ENCODE measurements at places on chromosomes 1 and 21. TPM values are rescaled to one million over a fixed set of nuclear protein-coding genes. Genes with fewer than 3 reads are reported as not detected.

Gene C8A
- 0.10 TPM for total RNA-seq

Gene ATAD3C
- 0.61 TPM for total RNA-seq

Gene CYP4B1
- 0.30 TPM for total RNA-seq

DNA sequence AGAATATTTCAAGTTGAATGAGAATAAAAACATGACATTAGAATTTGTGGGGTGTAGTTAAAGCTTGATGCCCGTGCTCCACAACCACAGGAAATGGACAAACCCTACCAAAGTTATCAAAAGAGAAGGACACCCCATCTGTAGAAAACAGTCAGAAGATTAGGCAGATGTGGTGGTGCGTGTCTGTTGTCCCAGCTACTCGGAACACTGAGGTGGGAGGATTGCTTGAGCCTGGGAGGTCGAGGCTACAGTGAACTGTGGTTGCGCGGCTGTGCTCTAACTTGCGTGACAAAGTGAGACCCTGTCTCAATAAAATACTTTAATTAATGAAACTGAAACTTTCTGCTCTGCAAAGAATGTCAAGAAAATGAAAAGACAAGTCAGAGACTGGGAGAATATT, 1.5 kb upstream of the SPATC1L start:
- no peak overlapping the region for H3K27ac ChIP-seq
- DNase-seq, result no peak
- peaks cover 14% of the 10 kb centered on the region for H3K4me1 ChIP-seq
- no peaks in the 10 kb centered on the region for H3K27me3 ChIP-seq

DNA sequence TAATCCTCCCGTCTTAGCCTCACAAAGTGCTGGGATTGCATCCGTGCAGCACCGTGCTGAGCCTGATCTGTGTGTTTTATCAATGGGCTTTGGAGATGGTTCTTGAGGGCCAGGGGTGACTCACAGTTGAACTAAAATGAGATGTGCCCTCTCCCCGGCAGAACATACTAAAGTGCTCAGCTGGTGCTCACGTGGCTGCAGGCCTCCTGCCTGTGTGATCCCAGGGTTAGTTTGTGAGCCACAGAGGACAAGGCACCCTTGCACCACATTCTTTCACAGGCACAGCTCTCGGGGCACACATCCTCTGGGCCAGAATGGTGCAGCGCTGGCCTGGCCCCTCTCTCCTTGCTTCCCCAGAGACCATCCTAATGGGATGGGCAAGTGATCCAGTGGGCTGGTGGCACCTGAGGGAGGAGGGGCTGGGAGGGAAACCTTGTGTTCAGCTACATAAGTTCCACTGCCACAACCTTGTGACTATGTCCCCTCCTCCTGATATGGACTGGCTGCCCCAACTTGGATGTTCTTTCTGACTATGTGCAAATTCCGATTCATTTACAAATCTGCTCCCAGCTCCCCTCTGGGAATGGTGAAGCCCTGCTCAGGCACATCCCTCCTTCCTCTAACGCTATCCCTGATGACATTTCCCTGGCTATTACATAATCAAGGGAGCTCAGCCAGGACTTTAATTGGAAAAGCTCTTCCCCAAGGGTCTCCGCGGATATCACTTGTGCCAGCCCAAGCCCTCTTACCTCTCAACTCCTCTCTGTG, 197.0 kb upstream of the EDN2 start:
- no peak overlapping the region for H3K27ac ChIP-seq
- DNase-seq, result no peak
- no peak overlapping the region for H3K4me3 ChIP-seq
- peaks cover 31% of the 10 kb centered on the region for H3K4me1 ChIP-seq
- H3K36me3 ChIP-seq, result no peaks in the 10 kb centered on the region

DNA sequence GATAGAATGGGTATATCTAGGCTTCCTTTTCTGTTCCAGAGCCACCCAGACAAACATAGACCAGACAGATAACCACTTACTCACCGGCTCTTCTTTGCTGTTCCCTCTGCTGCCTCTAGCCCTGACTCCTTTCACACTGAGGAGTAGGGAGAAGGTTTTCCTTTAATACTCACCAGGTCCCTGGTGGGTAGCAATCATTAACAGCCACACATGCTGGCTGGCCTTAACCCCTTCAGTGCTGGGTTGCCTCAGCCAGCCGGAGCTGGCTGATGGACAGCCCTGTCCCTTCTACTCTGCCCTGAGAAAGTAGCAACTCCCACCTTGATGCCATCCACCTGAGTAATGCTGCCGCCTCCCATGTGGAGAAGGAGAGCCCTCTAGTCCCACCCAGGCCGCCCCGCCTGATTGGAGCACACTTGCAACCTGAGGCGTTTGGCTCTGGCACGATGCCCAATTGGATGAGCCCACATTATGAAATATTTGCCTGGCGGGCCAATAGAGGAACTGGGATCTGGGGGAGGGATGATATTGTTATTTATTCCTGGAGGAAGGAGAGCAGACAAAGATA, 71.6 kb downstream of the PLEKHA6 start:
- peaks cover 21% of the 10 kb centered on the region for H3K4me1 ChIP-seq
- DNase-seq, result peak; percentile 87
- no peaks in the 10 kb centered on the region for H3K36me3 ChIP-seq
- H3K4me3 ChIP-seq, result peak overlapping the region; percentile 30

DNA sequence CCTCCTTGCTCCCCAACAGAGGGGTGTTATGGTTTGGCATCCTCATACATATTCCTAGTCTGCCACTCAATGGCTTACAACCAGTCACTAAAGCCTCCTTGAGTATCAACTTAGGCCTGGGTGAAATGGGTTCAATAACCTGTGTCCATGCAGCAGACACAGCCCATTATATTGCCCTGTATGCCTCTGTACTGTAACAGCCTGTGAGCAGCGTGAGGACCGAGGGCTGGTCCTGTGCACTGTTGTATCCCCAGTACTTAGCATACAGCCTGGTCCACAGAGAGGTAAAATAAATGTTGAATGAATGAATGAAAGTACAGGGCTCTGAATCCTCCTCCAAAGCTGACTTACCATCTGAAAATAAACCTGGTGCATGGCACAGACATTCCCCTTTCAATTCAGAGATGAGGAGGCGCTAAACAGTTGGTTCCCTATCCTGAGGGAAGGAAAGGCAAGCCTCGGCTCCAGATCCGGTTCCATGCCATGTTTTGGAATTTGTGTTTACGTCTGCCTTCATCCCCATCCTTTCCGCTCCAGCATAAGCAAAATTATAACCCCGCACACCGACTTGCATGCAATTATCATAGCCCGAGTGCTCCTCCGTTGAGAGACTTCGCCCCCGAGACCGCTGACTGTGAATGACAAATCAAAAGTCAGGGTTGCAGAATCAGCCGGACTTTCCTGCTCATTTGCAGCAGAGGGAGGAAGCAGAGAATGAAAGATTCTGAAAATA, 45.0 kb upstream of the DNAJC6 start:
- H3K4me3 ChIP-seq, result no peak overlapping the region
- no peaks in the 10 kb centered on the region for H3K36me3 ChIP-seq
- DNase-seq, result no peak

DNA sequence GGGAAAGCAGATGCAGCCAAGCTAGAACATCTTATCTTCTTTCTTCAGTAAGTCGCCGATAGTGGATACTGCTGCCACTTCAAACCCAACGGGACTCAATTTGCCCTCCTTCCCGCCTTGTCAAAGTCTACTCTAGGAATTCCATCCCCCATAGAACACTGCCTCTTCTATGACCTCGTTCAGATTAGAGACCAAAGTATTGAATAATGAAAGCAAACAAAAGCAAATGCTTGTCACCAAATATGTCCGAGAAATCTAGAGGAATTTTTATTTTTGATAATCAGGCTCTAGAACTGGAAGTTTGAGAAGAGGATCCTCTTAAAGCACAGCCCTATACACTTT, 853 bp upstream of the RRAGC start:
- no peak for DNase-seq
- peaks cover 7% of the 10 kb centered on the region for H3K36me3 ChIP-seq
- peaks cover 19% of the 10 kb centered on the region for H3K4me1 ChIP-seq
- H3K4me3 ChIP-seq, result peak overlapping the region; percentile 76

DNA sequence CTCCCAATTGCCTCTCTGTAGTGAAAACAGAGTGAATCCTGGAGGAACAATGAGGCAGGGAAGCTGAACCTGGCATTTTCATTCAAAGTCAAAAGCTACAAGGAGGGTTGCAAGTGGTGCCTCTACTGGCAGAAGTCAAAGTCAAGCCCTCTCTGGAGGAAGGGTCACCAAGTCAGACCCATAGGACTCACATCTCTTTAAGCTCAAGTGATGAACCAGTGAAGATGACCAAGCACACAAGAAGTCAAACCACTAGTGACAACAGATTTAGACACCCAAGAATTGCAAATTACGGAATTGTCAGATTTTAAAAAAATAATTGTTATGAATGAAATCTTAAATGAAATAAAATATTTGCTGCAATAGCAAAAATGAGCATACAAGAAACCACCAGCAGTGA, 81.1 kb upstream of the ATP1B1 start:
- no peak overlapping the region for H3K4me3 ChIP-seq
- H3K27me3 ChIP-seq, result no peaks in the 10 kb centered on the region
- no peak for DNase-seq

DNA sequence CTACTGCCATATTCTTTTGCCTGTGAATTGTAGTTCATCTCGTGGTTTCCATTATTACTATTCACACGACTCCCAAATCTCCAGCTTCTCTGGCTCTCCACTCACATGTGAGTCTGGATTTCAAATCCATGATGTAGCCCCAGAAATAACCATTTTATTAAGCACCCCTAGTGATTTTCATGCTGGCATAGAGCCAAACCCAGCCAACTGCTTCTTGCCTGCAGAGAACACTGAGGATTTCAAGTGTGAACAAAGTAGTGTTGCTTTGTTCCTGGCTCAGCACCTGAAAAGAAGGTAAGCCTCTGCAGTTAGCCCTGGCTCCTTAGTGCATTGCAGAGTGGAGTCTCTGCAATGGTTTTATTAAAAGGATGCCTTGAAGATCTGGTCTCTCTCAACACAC, 25.9 kb downstream of the UTP25 start:
- H3K36me3 ChIP-seq, result peaks cover 17% of the 10 kb centered on the region
- DNase-seq, result no peak
- H3K4me3 ChIP-seq, result no peak overlapping the region
- no peaks in the 10 kb centered on the region for H3K4me1 ChIP-seq
- H3K27me3 ChIP-seq, result no peaks in the 10 kb centered on the region

DNA sequence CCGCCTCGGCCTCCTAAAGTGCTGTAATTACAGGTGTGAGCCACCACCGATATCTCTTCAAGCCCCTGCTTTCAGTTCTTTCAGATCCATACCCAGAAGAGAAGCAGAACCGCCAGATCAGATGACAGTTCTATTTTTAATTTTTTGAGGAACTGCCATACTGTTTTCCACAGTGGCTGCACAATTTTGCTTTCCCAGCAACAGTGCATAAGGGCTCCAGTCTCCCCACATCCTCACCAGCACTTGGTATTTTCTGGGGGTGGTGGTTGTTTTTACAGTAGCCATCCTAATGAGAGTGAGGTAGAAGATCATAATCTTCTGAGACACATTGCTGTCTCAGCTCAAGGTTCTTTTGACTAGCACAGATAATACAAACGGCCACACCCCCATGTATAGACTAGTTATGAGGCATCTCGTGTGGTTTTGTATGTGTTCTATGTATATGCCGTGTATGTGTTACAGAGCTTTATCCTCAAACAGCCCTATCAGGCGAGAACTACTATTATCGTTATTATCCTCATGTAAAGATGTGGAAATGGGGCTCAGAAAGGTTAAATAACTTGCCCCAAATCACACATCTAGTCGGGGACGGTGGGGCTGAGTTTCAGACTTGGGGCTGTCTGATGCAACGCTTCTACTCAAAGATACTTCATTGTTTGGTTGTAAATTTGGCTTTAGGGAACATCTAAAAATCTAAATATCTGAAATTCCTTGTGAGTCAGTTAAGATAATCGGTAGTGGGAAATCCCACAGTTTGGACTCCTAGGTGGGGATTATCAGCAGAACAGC, 12.0 kb downstream of the FHAD1 start:
- no peaks in the 10 kb centered on the region for H3K27me3 ChIP-seq
- H3K27ac ChIP-seq, result no peak overlapping the region
- no peak overlapping the region for H3K4me3 ChIP-seq
- DNase-seq, result no peak

DNA sequence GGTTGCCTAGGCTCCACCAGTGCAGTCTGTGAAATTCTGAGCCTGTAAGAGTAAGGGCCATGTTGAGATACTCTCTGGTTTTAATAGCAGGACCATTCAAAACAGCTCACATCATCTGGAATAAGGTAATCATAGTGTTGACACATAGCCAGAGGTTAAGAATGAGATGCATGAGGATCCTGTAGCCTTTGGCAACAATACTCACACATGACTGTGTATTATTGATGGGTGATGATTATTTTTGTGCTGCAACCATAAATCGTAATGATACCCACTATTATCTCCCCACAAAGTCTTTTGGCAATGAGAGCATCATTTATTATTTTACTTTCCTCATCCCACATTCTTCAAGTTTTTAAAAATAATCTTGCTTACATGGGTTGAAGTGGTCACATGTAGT, 35.5 kb downstream of the KCNK2 start:
- no peaks in the 10 kb centered on the region for H3K27me3 ChIP-seq
- peaks cover 28% of the 10 kb centered on the region for H3K4me1 ChIP-seq
- H3K4me3 ChIP-seq, result no peak overlapping the region
- DNase-seq, result no peak

DNA sequence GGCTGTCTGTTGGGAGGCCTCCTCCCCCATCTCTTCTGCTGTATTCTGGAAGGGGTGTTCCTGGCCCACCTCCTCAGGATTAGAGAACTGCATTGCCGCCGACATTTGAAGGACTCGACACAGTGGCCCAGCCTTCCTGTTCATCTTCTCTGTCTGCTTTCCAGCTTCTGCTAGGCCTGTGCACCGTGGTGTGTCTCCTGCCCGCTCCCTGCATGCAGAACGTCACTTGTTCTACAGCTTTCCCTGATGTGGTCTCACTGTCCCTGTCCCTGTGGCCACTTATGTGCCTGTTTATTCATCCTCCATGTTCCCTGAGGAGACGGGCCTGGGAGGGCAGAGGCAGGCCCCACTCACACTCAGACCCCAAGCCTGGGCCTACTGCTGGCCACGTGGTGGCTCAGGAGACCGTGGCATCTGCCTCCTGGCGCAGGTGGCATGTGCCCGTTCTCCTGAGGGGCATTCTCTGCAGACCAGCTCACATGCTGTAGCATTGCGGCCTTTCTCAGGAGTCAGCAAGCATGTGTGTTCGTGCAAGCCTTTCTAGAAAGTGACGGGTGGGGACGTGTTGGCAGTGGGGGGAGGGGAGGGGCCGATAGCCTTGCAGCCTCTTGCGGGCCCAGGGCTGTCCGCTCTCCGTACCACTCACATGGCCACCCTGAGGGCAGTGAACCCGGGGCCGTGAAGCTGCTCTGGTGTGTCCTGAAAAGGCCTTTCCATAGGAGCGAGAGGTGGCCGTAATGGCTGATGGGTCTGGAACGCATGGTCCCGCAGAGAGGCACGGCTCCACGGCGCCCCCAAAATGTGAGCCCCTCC, 35.9 kb downstream of the POFUT2 start:
- H3K4me3 ChIP-seq, result no peak overlapping the region
- H3K27ac ChIP-seq, result no peak overlapping the region
- H3K27me3 ChIP-seq, result no peaks in the 10 kb centered on the region
- H3K36me3 ChIP-seq, result no peaks in the 10 kb centered on the region
- peaks cover 16% of the 10 kb centered on the region for H3K4me1 ChIP-seq

GRCh38 chr1:162094271-162094670, 24.8 kb downstream of the NOS1AP start:
- H3K36me3 ChIP-seq, result no peaks in the 10 kb centered on the region
- H3K27me3 ChIP-seq, result no peaks in the 10 kb centered on the region
- no peak overlapping the region for H3K27ac ChIP-seq
- no peak for DNase-seq
- H3K4me3 ChIP-seq, result no peak overlapping the region
- peaks cover 8% of the 10 kb centered on the region for H3K4me1 ChIP-seq

All from HCT116 (cell line).